Fibroblast of skin of left quadriceps (primary cell): ENCODE measurements at places on chromosomes 16 and 17.

DNA sequence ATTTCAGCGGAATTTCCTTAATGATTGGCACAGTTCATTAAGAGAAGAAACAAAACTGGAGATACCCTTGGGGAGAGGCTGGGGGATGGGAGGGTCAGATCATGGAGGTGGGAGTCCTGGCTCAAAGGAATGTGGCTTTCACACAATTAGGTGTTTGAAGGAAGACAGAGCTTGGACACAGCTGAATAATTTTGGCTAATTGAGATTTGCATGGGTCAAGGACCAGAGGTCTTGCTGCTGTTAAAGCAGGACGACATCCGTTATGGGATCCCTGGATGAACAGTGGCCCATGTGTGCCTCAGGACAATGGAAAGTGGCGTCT is 160.3 kb downstream of the HS3ST3B1 start:
- no peak for DNase-seq

- no peak for DNase-seq
These were observed 84.6 kb downstream of the MRTFB start for GRCh38 chr16:14155572-14156190.

DNA sequence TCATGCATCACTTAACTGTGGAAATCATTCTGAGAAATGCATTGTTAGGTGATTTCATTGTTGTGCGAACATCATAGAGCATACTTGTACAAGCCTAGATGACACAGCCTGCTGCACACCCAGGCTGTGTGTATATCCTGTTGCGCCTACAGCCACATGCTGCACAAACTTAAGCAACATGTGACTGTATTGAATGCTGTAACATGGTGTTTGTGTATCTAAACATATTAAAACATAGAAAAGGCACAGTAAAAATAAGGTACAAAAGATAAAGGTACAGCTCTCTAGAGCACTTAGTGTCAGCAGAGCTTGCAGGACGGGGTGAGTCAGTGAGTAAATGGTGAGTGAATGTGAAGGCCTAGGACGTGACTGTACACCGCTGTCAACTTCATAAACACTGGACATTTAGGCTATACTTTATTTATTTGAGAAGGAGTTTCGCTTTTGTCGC is 11.9 kb downstream of the FOXK2 start:
- DNase-seq, result no peak

- DNase-seq, result peak; percentile 10
These were observed 6.4 kb downstream of the DPEP1 start for GRCh38 chr16:89619840-89620239.

DNA sequence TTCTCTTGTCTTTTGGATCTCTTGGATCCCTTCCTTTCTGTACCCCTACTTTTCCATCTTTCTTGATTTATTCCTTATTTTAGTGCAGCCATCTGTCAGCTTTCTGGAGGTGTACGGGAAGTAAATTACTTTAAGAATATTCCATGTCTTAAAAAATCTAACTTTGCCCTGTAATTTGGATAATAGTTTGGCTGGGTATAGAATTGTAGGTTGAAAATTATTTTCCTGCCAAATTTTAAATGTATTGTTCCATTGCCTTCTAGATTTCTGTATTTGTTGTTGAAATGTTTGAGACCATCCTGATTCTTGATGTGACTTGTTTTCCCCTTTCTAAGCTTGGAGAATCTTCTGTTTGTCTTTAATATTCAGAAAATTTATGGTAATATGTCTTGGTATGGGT is 2.1 kb downstream of the DDX19B start:
- no peak for DNase-seq
